ENCODE measurements at places on chromosomes 5 and 9. TPM values are rescaled to one million over a fixed set of nuclear protein-coding genes. Genes with fewer than 3 reads are reported as not detected.

DNA sequence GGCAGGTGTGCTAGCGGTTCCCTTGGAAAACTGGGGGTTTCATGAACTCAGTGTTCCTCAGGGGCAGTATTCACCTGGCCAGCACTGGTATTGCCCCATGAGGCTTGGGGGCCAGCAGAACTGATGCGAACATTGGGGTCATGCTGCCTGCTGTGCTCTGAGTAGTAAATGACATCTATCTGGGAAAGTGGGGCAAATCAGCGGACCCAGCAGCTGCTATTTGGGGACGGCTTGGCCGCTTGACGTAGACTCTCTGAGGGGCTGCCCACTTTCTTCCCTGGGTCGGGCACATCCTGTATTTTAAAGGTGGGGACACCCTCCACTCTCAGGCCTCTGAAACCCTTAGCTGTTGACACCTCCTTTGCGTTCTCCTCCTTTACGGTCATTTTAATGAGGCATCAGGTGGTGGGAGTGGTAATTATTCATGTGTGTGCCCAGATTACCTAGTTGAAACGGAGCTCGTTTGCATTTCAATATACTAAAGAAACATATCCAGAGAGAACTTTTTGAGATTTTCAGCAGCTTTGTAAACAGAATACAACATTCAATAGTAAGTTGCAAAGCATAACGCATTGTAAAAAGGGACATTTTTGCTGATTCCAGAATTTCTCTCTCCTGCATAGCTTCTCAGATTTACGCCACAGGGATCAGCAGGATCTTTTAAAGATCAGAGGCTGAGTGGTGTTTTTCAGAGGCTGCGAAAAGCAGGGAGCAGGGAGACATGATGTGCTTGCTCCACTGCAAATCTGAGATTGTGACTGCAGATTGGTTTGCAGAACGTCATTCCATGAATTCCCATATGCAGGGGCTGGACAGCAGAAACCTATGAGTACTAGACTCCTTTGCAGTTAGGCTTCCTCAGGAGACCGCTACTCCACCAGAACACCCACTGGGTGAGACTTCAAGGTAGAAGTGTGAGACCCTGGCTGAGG, 56.8 kb upstream of the ZFR start:
- no peak for DNase-seq
- no peak overlapping the region for H3K27ac ChIP-seq
- no peaks in the 10 kb centered on the region for H3K27me3 ChIP-seq
- H3K36me3 ChIP-seq, result no peaks in the 10 kb centered on the region

- H3K27me3 ChIP-seq, result no peaks in the 10 kb centered on the region
- peaks cover 50% of the 10 kb centered on the region for H3K4me1 ChIP-seq
- DNase-seq, result no peak
- H3K36me3 ChIP-seq, result no peaks in the 10 kb centered on the region
- H3K27ac ChIP-seq, result no peak overlapping the region
- no peak overlapping the region for H3K4me3 ChIP-seq
Observed at GRCh38 chr5:56733580-56733979, 81.8 kb upstream of the MAP3K1 start.

DNA sequence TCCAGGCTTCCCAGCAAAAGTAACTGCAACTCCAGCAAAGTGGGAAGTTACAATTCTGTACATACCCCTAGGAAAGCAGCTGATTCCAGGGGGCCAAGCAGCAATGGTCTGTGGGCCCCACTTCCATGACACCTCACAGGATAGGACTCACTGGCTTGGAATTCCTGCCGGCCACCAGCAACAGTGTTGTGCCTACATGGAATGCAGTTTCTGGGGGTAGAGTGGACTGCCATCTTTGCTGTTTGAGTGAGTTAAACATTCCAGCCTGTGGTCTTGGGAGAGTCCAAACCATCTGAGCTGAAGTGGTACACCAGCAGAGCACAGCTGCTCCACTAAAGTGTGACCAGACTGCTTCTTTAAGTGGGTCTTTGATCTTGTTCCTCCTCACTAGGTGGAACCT, 13.4 kb upstream of the FBN2 start:
- DNase-seq, result no peak
- H3K27ac ChIP-seq, result no peak overlapping the region
- no peak overlapping the region for H3K4me3 ChIP-seq
- no peaks in the 10 kb centered on the region for H3K36me3 ChIP-seq

GRCh38 chr9:78585909-78586308, 289.0 kb downstream of the PSAT1 start:
- no peaks in the 10 kb centered on the region for H3K36me3 ChIP-seq
- no peak overlapping the region for H3K27ac ChIP-seq
- H3K4me3 ChIP-seq, result no peak overlapping the region

DNA sequence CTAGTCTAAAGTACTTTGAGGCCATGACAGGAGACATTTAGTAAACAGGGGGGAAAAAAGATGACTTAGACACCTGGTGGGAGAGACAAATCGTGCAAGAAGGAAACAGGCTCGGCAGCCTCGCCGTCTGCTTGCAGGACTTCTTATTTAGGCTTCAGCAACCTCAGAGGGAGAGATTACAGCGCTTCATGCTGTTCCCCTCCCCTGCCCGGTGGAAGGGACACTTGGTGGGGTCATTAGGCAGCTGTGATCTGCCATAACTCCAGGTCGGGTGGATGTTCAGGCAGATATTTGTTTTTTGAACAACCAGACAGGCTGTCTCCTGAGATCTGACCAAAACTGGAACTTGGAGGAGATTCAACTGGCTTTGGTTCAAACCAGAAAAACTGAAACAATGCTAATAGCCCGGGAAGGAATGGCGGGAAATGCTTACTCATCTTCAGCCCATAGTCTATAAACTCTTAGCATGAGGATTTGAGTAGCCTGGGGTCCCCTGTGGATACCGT, 38.1 kb upstream of the CD180 start:
- no peaks in the 10 kb centered on the region for H3K27me3 ChIP-seq
- H3K36me3 ChIP-seq, result no peaks in the 10 kb centered on the region
- no peak for DNase-seq
- H3K4me3 ChIP-seq, result no peak overlapping the region

ADAMTS2 gene
- not detected for total RNA-seq

DNA sequence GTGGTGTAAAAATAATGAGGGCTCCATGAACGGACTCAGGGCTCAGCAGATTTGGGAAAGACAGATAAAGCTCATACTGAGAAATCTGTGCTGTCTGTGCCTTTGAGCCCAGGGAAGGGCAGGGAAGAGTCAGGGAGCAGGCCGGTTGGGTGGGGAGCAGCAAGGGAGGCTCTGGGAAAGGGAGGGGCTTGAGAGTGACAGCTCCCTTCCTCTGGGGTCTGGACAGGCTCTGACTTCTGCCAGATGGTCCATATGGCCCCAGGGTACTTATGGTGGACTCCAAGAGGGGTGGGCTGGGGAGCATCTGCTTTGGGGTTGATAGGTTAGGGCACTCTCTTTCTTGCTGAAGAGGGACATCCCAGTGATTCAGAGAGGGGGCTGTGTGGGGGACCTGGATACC, 2.1 kb downstream of the NPR2 start:
- peaks cover 6% of the 10 kb centered on the region for H3K36me3 ChIP-seq
- DNase-seq, result no peak
- no peaks in the 10 kb centered on the region for H3K27me3 ChIP-seq
- H3K4me1 ChIP-seq, result no peaks in the 10 kb centered on the region

DNA sequence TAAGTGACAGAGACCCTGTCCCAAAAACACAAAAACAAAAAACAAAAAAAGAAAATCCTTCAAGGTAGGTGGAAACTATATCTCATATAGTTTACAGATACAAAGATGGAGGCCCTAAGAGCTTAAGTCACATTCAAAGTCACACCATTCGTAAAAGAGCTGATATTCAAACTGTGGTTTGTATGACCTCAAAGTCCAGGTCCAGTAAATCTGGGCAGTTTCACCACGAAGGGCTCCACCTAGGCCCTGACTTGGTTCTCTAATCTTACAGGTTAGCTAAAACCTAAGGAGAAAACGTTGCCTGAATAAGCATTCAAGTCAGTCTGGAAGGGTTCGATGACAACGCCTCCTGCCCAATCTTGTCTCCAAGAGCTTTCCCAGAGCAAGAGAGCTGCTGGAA, 44.1 kb downstream of the SUSD1 start:
- H3K36me3 ChIP-seq, result no peaks in the 10 kb centered on the region
- no peaks in the 10 kb centered on the region for H3K4me1 ChIP-seq
- DNase-seq, result no peak
- H3K27me3 ChIP-seq, result no peaks in the 10 kb centered on the region

PCDHB13 gene
- 0.04 TPM for total RNA-seq

HMGCR gene
- total RNA-seq, result 45.9 TPM

ANXA2R gene
- total RNA-seq, result 6.0 TPM

GRCh38 chr5:94777056-94777880, 158.8 kb downstream of the SLF1 start:
- no peak for DNase-seq
- H3K27ac ChIP-seq, result no peak overlapping the region
- no peaks in the 10 kb centered on the region for H3K4me1 ChIP-seq

DNA sequence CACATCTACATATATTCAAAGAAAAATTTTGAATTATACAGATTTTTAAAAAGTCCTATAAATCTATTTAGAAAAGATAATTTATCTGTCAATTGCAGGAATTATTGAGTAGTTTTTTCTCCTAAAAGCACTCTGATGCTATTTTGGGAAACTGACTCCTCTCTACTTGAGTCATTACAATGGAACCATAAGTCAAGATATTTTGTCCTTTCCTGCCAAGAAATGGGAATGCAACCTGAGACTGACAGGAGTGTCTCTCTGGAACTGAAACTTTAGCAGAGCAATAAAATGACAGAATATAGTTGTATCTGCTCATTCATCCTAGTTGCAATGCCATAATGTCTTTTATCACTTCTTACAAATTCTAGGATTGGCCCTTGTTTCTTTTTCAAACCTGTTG, 48.6 kb downstream of the CARTPT start:
- no peaks in the 10 kb centered on the region for H3K4me1 ChIP-seq
- H3K4me3 ChIP-seq, result no peak overlapping the region
- no peak overlapping the region for H3K27ac ChIP-seq
- DNase-seq, result no peak
- no peaks in the 10 kb centered on the region for H3K36me3 ChIP-seq
